ENCODE measurements at places on chromosomes 16 and 17. TPM values are rescaled to one million over a fixed set of nuclear protein-coding genes. Genes with fewer than 3 reads are reported as not detected.

Gene CYB5D1
- total RNA-seq = 8.4 TPM

Gene HSD3B7
- total RNA-seq = 28.9 TPM

Gene ARL5C
- total RNA-seq = not detected

Gene KLHL36
- 64.9 TPM for total RNA-seq

Gene GSE1
- total RNA-seq = 81.1 TPM

Gene OTOP2
- total RNA-seq = not detected

Gene RAD51D
- total RNA-seq = 14.9 TPM

Gene MT1F
- total RNA-seq = 5.6 TPM

Gene LGALS9B
- total RNA-seq = not detected

Gene RGS9
- not detected for total RNA-seq

Gene PTX4
- total RNA-seq = not detected

Gene C17orf50
- total RNA-seq = not detected

Gene NTN3
- not detected for total RNA-seq

Gene C16orf54
- 0.05 TPM for total RNA-seq

Gene SOST
- total RNA-seq = not detected

Gene BAHCC1
- 11.6 TPM for total RNA-seq

Gene EVPLL
- 0.52 TPM for total RNA-seq

Gene TERB1
- not detected for total RNA-seq

- DNase-seq = no peak
These were observed 95.2 kb downstream of the ZDHHC7 start for GRCh38 chr16:84916178-84916577.

DNA sequence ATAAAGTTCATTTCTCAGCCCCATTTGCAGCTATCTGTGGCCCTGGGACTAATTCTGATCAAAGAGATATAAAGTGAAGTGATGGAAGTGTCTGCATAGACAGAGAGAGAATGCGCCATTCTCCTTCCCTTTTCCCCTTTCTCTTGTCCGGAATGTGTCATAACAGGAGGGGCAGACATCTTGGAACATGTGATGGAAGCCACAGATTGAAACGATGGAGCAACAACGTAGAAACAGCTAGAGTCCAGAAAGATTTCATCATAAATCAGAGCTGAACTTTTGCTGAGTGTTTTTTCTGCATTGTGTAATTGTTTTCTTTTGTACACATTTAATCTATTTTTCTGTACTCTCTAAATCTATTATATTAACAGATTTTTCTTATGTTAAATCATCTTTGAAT is 11.3 kb downstream of the ASGR1 start:
- DNase-seq = no peak

GRCh38 chr16:79535130-79535529 is 65.4 kb downstream of the MAF start:
- DNase-seq = no peak

GRCh38 chr17:7824021-7824924 is 9.7 kb upstream of the KDM6B start:
- DNase-seq = no peak

- peak; percentile 3 for DNase-seq
These were observed 313.3 kb upstream of the XYLT1 start for GRCh38 chr16:17784073-17784472.

DNA sequence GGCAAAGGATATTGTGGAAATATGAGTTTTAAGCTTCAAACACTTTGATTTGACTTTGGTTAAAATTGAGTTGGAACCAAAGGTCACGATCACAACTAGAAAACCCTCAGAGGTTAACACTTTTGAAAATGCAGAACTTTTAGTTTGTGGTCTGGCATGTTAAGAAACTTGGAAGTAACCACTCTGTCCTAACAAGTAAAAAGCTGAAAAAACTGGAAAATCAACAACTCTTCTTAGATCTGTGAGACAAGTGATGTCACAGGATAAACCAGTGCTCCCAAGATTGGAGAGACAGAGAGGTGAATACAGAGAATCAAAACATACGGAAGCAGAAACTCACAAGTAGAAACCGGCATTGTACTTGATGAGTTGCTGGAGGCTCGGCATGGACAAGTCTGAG is 17.4 kb downstream of the MFSD6L start:
- DNase-seq = no peak

DNA sequence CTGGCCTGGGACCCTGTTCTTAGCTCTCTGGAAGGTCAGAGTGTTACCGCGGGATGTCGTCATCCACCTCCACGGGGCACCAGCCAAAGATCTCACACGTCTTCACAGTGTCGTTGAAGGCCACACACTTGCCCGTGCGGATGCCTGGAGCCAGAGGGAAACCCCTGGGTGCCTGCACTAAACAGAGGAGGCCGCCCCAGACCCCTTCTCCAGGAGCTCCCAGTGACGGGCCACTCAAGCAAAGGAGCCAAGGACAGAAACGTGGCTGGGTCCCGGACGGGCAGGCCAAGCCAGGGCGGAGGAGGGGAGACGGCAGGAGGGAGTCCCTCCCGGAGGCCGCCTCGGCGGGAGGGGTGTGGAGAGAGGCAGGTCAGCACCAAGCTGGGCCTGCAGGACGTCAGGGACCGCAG is 11.0 kb upstream of the CAMKK1 start:
- no peak for DNase-seq

GRCh38 chr16:26649381-26650045 is 417.2 kb upstream of the C16orf82 start:
- DNase-seq = no peak

DNA sequence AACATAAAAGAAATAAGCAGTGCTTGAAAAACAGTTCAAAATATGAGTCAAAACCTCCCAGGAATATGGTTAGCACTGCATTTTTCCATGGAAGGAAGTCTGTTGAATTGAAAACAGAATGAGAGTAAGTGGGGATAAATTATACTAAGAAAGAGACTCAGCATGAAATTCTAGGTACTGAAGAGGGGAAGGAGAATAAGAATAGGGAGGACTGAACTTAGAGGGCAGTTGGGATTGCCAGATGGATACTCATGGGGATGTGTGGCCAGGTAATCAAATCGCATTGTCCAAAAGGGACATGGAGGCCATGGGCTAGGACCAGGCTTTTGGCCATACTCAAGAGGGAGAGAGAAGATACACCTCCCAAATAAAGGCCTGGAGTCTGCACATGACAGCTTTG is 247.9 kb downstream of the CDH13 start:
- DNase-seq = no peak

GRCh38 chr17:11404431-11405276 is 163.6 kb downstream of the SHISA6 start:
- no peak for DNase-seq

GRCh38 chr16:35188288-35189155 is 1729.1 kb downstream of the TP53TG3F start:
- peak; percentile 65 for DNase-seq

- DNase-seq = peak; percentile 56
These were observed 48.6 kb upstream of the PVALEF start for GRCh38 chr17:81116704-81117103.

- no peak for DNase-seq
These were observed 38.1 kb upstream of the PMFBP1 start for GRCh38 chr16:72210072-72210471.

DNA sequence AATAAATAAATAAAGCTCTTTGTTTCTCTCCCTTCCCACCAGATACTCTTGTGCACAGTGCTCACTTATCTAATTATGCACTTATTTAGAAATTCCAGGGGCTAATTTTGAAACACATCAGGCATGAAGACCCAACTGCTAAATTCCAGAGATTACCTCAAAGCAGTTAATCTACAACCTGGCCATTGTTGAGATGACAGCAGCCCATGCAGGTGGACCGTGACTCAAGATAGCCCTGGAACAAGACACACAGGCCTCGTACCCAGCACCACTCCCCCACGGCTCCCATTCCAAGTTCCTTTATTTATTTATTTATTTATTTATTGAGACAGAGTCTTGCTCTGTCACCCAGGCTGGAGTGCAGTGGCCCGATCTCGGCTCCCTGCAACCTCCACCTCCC is 60.1 kb upstream of the NPEPPS start:
- DNase-seq = no peak

DNA sequence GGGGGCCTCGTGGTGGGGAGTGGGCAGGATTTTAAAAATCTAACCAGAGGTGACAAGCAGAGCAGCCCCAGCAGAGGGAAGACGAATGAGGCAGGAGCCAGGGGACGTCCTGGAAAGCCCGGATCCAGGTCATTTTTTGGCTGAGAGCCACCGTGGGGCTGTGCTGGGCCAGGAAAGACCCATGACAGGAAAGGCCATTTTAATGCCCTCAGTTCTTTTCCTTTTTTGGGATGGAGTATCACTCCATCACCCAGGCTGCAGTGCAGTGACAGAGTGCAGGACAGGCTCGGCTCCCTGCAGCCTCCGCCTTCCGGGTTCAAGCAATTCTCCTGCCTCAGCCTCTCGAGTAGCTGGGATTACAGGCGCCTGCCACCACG is 30.5 kb upstream of the JPH3 start:
- DNase-seq = no peak

DNA sequence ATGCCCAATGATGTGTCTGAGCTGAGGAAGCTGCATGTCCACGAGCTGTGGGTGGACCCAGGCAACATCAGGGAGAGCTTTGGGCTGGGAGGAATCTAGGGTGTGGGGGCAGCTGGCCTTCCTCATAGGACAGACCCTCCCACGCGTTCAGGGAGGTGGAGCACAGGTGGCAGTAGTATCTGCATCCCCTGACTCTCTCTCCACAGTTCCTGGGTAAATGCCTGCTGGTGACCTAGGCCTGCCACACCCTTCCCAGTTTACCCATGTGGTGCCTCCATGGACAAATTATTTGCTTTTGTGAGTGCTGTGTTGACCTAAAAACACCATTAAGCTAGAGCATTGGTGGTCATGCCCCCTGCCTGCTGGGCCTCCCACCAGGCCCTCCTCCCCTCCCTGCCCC is 3.2 kb downstream of the HBM start:
- DNase-seq = no peak

GRCh38 chr17:66341462-66341861 is 39.0 kb downstream of the PRKCA start:
- DNase-seq = no peak

DNA sequence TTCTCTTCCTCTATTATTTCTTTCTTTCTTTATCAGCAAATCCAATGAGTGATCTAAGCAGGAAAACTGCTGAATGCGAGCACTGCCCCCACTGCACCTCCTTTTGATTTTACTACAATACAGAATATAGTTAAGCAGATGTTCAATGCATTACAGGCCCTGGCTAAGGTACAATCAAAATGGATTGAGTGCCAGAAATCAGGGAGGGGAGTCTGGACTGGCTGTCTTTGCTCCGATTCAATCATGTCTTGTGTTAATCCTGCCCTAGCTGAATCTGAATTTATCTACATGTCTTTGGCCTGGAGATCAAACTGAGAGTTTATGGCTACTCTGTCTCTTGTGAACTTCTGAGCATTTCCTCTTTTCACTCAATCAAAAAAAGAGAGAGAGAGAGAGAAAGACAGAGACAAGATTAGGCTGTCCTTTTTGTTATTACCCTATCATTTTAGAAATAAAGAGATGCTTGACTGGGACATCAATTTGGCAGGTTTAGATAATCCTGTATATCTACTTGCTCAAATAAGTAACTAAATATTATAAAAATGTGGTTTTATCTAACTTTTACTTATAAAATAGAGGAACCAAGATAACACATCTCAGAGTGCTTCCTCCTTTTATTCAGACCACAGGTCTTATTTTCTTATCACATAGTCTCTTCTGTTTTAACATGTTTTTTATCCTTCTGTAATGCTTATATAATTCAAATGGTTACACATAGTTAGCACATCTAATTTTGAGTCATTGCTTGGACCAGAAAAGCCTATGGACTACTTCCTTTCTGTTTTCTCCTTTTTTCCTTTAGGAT is 656.2 kb downstream of the KCNJ2 start:
- DNase-seq = no peak
